ENCODE measurements at places on chromosomes 12 and 14.
A peak's percentile ranks its signal among the peaks of the same experiment; 100 is the strongest.

GRCh38 chr12:26539131-26539530 is 293.9 kb downstream of the ITPR2 start:
- no peak for DNase-seq

- no peak for DNase-seq
Observed at GRCh38 chr12:62861586-62861985, 73.4 kb downstream of the PPM1H start.

DNA sequence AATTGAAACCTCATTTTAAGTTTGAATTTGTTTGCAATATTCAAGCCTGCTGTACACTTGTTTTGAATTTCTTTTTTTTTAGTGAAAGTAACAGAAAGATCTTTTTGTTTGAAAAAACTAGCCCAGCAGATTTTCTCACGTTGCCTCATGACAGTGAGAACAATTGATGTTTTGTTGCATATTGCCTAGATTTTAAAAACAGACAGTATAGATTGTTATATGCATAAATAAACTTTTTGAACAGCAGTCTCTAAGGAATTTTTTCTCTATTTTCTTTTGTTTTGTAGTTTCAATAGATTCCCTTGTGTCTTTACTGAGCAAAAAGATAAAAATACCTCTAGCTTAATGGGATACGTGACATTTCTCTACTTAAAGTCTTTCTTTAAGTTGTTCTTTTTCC is 15.4 kb downstream of the OR6C6 start:
- DNase-seq = no peak

DNA sequence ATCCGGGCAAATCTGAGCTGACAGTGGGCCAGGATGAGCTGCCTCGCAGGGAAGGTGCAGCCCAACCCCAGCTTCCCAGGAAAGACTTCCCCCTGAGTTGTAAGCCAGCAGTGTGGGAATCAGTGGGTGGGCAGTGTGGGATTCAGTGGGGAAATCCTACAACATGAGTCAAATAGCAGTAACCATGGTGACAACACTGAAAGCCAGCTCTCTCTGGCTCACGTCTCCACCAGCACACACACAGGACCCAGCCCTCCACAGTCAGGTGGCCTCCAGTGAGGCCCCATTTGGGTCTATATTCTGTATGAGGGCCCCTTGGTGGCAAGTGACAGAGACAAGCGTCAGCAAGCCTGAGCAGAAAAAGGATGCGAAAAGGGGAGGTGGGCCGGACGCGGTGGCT is 6.0 kb upstream of the LGALS3 start:
- DNase-seq = no peak

- no peak for DNase-seq
Observed at GRCh38 chr12:45131506-45131905, 80.6 kb upstream of the DBX2 start.

DNA sequence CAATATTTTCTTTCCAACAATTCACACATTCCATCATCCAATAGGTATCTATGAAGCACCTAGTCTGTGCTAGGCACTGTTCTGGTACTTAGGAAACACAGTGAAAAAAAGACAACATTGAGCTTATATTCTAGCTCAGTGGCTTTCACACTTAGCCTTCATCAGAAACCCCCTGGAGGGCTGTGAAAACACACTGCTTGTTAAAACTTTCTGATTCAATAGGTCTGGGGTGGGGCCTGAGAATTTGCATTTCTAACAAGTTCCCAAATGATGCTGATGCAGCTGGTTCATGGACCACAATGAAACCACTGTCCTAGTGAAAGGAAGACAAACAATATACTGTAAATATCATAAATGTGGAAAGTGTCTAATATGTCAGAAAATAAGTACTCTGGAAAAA is 5.9 kb downstream of the VTI1B start:
- no peak for DNase-seq

GRCh38 chr12:43669373-43669772 is 89.2 kb downstream of the PUS7L start:
- DNase-seq = no peak

- no peak for DNase-seq
Observed at GRCh38 chr12:109987615-109988014, 8.6 kb downstream of the GIT2 start.

- DNase-seq = no peak
Observed at GRCh38 chr12:26938701-26939062, 412 bp downstream of the FGFR1OP2 start.

- DNase-seq = no peak
Observed at GRCh38 chr12:30437616-30438015, 258.1 kb downstream of the IPO8 start.

DNA sequence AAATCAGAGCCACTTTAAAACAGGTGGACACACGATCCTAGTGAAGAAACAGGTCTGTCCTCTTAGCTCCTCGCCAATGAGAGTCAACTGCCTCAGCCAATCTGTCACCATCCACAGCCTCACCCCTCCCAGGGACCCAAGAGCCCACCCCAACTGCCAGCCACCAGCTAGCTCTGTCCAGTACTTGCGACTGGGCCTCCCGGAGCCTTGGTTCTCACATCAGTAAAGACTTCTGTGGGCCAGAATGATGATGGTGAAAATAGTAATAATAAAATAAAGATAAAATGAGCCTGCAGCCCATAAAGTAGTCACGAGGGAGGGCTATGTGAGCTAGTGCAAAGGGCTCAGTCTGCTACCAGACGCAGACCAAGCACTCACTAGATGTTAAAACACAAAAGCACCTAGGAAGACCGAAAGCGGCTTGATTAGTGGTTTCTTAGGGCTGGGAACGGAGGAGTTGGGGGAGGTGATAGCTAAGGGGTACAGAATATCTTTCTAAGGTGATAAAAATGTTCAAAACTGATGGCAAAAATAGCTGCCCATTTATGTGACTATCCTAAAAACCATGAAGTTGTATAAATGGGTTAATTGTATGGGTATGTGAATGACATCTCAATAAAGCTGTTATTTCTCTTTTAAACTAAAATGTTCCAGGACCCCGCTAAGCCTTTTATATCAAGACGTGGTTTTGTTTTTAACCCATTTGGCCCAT is 39.8 kb downstream of the ACTN1 start:
- DNase-seq = no peak

DNA sequence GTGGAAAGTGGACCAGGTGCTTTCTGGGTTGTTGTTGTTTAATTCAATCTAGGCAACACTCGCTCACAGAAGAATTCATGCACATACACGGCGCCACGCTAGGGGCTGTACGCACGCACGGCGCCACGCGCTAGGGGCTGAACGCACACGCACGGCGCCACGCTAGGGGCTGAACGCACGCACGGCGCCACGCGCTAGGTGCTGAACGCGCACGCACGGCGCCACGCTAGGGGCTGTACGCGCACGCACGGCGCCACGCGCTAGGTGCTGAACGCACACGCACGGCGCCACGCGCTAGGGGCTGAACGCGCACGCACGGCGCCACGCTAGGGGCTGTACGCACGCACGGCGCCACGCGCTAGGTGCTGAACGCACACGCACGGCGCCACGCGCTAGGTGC is 54.3 kb downstream of the NINJ2 start:
- no peak for DNase-seq

DNA sequence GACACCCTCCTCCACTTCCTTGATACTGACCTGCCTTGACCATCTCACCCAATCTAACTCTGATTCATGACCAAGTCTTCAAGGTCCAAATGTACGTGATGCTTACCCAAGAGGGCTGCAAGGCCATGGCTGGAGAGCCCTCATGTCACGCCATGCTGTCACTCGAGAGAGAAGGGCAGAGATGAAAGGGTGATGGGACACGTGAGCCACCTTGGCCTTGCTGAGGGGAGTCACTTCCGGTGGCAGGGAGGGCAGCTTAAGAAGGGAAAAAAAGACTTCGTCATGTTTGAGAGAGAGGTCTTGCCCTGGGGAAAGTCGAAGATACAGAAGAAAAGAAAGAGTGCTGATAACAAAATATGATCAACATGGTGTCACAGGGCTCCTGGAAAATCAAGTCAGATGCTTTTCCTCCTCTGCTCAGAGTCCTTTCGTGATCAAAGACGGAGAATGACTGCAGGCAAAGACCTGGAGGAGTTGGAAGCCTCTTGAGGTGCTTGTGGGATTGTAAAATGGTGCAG is 3.3 kb upstream of the SCARB1 start:
- no peak for DNase-seq

GRCh38 chr12:91347481-91348214 is 165.0 kb upstream of the DCN start:
- no peak for DNase-seq

DNA sequence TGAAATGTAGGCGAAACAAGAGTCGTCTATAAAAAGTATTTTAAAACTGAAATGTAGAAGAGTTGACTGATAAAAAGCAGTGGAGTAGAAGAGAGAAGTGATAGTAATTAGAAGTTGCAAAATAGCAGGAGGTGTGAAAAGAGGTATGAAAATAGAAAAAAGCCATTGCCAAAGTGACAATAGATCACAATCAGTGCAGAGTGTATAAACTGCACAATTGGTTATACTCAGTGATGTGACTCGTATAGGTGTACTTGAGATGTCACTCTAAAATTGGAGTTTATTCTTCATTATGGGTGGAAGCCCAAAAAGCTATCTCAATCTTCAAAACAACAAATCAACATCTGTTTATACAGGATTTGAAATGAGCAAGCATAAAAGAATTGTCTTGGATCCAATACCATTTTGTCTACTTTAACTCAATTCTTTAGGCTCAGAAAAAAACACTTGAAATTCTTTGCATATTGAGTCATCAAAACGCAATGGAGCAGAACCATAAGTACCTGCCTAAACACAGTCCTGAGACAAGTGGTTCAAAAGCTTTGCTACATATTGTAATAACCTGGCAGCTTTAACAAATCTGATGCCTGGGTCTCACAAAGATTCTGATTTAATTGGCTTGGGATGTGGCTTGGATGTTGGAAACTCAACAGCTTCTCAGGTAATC is 8.8 kb downstream of the IKBIP start:
- peak; percentile 29 for DNase-seq

GRCh38 chr14:58739674-58740073 is 101.9 kb downstream of the DACT1 start:
- no peak for DNase-seq

DNA sequence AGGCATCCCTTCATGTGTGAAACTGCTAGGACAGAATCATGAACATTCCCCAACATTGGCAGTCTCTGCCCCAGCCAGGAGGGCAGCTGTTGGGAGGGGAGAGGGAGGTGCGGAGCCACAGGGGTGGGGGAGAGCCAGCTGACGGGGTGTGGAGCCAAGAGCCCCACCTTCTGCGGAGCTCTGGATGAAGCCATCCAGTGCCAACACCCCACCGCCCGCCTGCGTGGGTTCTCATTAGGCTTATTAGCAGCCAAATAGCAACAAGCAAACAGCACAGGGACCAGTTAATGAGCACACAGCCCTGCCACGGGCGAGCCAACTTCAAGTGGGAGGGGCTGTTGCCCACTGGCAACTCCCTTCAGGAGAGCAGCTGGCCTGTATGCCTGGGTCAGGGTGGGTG is 12.1 kb downstream of the LTBP2 start:
- no peak for DNase-seq

DNA sequence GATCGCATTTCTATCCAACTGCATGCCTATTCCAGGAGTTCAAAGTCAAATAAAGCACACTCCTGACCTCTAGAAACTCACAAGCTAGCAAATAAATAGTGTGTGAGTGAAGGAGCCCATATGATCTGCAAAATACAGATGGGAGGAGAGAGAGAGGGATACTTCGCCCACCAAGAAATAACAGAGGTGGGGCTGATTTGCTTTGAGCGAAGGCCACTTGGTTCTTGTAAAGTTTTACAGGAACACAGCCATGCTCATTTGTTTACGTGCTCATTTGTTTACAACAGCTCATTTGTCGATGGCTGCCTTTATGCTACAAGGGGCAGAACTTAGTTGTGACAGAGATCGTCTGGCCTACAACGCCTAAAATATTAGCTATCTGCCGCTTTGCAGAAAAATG is 63.4 kb upstream of the GPATCH2L start:
- no peak for DNase-seq

DNA sequence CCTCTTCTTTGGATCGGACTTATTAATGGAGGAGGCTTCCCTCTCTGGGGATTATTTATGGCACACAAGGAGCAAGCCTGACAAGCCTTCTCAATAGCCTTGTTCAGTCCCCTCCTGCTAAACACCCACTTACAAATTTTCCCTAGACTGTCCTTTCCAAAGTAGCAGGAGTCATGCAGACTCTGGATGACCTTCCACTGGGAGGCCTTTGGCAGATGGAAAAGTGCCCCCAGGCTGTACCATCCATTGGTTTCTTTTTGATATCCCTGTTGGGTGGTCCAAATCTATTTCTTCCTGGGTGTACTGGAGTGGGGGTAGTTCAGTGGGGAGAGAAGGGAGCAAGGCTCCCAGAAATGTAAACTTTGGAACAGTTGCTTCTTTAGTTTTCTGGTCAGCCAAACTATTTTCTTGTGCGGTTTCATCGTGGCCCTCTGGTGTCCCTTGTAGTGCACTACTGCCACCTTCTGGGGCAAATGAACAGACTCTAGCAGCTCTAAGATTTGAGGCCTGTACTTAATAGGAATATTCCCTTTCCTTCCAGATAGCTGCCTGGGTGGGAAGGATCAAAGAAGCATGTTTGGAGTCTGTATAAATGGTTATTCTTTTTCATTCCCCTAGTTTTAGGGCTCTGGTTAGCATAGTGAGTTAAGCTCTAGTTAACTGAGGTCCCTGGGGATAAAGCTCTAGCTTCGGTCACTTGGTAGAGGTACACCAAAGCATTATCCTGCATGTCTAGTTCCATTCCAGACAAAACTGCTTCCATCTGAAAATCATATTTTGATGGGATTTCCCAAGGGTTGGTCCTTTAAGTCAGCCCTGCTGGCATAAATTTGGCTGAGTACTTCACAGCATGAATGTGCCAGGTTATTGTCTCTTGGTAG is 409.5 kb downstream of the SLC6A15 start:
- peak; percentile 54 for DNase-seq

GRCh38 chr12:54853933-54854538 is at the start of gene MUCL1:
Gene MUCL1, plus strand, starts transcription at chr12:54854516. Its CDS starts 67 bp downstream, at chr12:54854583.
- peak; percentile 86 for DNase-seq

GRCh38 chr14:64698903-64699302 is 5.3 kb upstream of the PLEKHG3 start:
- DNase-seq = no peak

GRCh38 chr12:113092607-113093408 is 36.3 kb downstream of the DTX1 start:
- DNase-seq = no peak

- no peak for DNase-seq
Observed at GRCh38 chr14:77955816-77956484, 156.0 kb downstream of the ADCK1 start.

GRCh38 chr14:36020120-36021029 is 156.1 kb downstream of the PTCSC3 start:
- DNase-seq = no peak

DNA sequence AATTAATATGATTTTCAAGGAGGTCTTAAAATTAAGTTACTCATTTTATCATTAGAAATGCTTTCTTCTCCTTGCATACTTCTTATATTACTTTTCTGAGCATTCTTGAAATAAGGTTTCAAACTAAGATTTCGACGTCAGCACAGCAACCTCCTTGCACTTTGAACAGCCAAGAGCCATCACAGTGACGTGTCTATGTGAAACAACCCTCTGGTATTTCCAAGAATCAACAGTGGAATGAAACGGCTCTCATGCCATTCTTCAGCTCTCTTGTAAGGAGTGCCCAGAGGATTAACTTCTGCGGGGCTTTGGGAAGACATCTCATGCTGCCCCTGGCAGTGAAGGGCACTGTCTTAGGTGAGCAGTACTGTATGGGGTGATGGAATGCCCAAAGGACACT is 109.2 kb downstream of the EFCAB11 start:
- DNase-seq = no peak

All from RKO (cell line).